Fibroblast of lung (primary cell): ENCODE measurements at places on chromosomes 2 and 18. TPM values are rescaled to one million over a fixed set of nuclear protein-coding genes. Genes with fewer than 3 reads are reported as not detected.

GRCh38 chr2:39216346-39217191 is 27.2 kb downstream of the CDKL4 start:
- H3K4me3 ChIP-seq = no peak overlapping the region
- no peak for DNase-seq
- H3K27me3 ChIP-seq = no peaks in the 10 kb centered on the region
- H3K27ac ChIP-seq = no peak overlapping the region

DNA sequence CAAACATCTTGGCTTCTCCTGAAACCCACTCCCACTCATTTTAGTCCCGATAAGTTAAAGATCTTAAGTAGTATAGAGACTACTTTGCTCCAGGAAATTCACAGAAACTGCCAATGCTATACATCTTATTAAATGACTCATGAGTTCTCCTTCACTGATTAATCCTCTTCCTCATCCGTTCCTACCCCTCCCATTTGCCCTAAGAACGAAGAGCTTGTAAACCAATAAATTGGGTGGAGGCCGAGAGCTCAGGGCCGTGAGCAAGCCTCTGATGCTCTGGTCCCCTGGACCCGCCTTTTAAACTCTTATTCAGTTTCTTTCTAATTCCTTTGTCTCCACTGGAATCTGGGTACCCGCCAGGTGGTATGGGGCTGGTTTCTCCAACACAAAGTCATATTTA is 68.6 kb downstream of the METTL8 start:
- H3K27ac ChIP-seq = no peak overlapping the region
- no peaks in the 10 kb centered on the region for H3K36me3 ChIP-seq
- no peaks in the 10 kb centered on the region for H3K27me3 ChIP-seq

- H3K4me3 ChIP-seq = no peak overlapping the region
- no peaks in the 10 kb centered on the region for H3K36me3 ChIP-seq
- H3K27me3 ChIP-seq = no peaks in the 10 kb centered on the region
Observed at GRCh38 chr2:240233885-240234502, 93.5 kb upstream of the OTOS start.

DNA sequence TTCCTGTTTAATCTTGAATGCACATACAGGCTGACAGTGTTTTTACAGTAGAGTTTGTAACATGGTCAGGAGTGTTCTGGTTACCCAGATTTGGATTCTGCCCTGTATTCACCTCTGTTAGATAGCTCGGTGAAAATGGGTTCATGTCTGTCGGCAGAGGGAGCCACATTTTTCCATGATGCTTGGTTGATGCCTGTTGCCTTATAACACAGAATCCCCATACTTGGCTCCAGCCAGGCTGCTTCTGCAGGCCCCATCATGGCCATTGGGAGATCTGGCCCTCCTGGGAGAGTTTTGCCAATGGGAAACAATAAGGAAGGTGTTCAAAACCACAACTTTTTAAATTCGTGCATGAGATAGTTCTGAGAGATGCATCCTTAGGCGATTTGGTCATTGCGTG is 78.1 kb downstream of the WDSUB1 start:
- no peak for DNase-seq
- H3K36me3 ChIP-seq = no peaks in the 10 kb centered on the region
- no peaks in the 10 kb centered on the region for H3K27me3 ChIP-seq
- no peak overlapping the region for H3K4me3 ChIP-seq

DNA sequence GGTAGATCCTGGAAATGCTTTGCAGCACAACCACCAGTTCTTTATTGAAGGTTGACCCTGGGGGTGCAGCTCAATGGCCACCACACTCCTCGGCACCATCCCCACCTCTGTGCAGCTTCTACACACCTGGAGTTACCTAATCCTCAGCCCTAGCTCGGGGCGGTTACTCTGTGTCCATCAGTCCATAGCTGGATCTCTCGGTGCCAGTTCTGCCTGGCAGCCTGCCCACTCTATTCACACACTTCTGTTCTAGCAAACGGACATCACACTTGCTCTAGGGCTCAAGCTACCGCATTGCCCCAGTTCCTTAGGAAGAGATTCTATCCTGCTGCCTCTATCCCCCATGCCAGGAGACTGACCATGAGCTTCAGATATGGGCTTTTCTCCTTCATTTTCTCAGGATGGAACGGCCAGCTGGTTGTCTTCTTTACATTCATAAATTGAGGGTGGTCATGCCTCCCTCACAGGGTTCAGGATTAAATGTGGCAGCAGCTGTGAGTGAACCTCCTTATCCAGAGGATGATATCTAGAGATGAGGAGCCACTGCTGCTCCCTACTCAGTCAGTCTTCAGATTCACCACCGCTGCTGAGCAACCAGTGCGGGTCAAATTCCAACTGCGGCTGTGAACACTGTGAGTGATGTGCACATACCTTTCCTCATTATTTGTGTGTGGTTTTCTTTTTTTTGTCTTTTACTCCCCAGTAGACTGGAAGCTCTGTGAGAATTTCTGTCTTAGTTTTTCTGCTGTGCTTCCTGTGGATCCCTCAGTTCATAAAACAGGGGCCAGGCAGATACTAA is 66.9 kb upstream of the TRIB2 start:
- H3K27me3 ChIP-seq = peaks cover 8% of the 10 kb centered on the region
- no peak for DNase-seq
- no peaks in the 10 kb centered on the region for H3K4me1 ChIP-seq
- no peak overlapping the region for H3K4me3 ChIP-seq
- no peak overlapping the region for H3K27ac ChIP-seq
- no peaks in the 10 kb centered on the region for H3K36me3 ChIP-seq

- H3K27ac ChIP-seq = no peak overlapping the region
- H3K4me3 ChIP-seq = no peak overlapping the region
- H3K4me1 ChIP-seq = peaks cover 14% of the 10 kb centered on the region
- H3K36me3 ChIP-seq = no peaks in the 10 kb centered on the region
Observed at GRCh38 chr2:113206251-113206650, 32.5 kb downstream of the PSD4 start.

GRCh38 chr2:41084321-41084720 is 632.4 kb upstream of the SLC8A1 start:
- no peaks in the 10 kb centered on the region for H3K36me3 ChIP-seq
- no peak overlapping the region for H3K4me3 ChIP-seq
- DNase-seq = no peak
- no peak overlapping the region for H3K27ac ChIP-seq
- H3K4me1 ChIP-seq = no peaks in the 10 kb centered on the region

GRCh38 chr2:134137182-134137611 is 116.7 kb upstream of the MGAT5 start:
- H3K4me1 ChIP-seq = peaks cover 24% of the 10 kb centered on the region
- H3K27me3 ChIP-seq = no peaks in the 10 kb centered on the region
- H3K4me3 ChIP-seq = peak overlapping the region; percentile 34
- peak overlapping the region; percentile 33 for H3K27ac ChIP-seq

DNA sequence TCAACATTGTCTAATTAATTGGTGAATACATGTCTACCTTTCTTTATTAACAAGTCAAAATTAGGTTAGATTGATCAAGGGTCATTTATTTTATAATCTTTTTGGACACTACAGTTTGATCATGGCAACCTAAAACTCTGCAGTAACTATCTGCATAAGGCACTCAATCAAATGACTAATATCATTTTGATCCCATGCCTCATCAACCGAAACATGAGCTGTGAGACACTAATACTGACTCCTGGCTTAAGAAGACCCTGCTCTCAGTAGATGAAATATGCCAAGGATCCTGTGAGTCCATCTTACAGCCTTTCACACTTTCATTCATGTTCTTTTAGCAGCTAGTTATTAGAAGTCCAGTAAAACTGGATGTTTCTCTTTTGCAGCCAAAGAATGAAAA is 169.4 kb upstream of the CAVIN2 start:
- no peaks in the 10 kb centered on the region for H3K4me1 ChIP-seq
- H3K27ac ChIP-seq = no peak overlapping the region
- H3K27me3 ChIP-seq = no peaks in the 10 kb centered on the region
- peak; percentile 83 for DNase-seq

- peaks cover 10% of the 10 kb centered on the region for H3K36me3 ChIP-seq
- peak; percentile 94 for DNase-seq
- peaks cover 41% of the 10 kb centered on the region for H3K4me1 ChIP-seq
- H3K4me3 ChIP-seq = no peak overlapping the region
Observed at GRCh38 chr2:46984642-46985476, 69.3 kb upstream of the MCFD2 start.

DNA sequence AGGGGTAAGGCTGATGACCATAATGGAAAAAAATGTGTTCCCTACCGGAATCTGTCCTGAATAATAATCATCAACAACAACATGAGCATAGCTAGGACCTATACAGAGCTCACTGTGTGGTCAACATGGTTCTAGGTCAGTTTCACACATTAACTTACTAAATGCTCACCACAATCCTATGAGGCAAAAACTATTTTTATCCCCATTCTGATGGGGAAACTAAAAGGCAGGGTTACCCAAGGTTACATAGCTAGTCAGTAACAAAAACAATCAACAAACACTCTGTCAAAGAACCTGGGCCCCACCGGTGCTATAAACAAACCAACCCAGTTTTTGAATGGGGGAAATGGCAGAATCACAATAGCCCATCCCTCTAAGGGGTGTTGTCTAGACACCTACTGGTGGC is 40.1 kb downstream of the AOX1 start:
- no peaks in the 10 kb centered on the region for H3K36me3 ChIP-seq
- DNase-seq = peak; percentile 37
- H3K27me3 ChIP-seq = no peaks in the 10 kb centered on the region
- no peak overlapping the region for H3K4me3 ChIP-seq

DNA sequence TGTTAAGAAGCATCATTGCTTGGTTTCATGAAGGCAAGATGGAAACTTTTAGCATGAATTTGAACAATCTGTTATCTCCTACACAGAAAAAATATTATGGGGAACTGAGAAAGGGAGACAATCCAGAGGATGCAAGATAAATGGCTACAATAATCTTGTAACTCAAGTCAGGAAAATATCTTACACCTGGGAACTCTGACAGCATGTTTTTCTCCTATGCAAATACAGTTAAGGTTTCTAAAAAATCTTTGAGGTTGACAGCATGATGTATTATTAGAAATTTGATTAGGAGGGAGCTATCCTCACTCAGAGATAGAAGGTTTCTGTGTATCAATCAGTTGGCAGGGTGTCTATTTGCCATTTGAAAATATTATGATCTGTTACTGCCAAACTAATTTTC is 75.6 kb downstream of the GPD2 start:
- DNase-seq = no peak
- H3K4me1 ChIP-seq = no peaks in the 10 kb centered on the region
- H3K27me3 ChIP-seq = no peaks in the 10 kb centered on the region
- H3K27ac ChIP-seq = no peak overlapping the region

- no peak overlapping the region for H3K27ac ChIP-seq
- no peaks in the 10 kb centered on the region for H3K4me1 ChIP-seq
- H3K36me3 ChIP-seq = no peaks in the 10 kb centered on the region
- DNase-seq = no peak
Observed at GRCh38 chr18:25010623-25011374, 341.2 kb downstream of the ZNF521 start.

- no peaks in the 10 kb centered on the region for H3K36me3 ChIP-seq
- no peak for DNase-seq
- no peak overlapping the region for H3K4me3 ChIP-seq
- H3K27ac ChIP-seq = no peak overlapping the region
- H3K27me3 ChIP-seq = no peaks in the 10 kb centered on the region
Observed at GRCh38 chr2:207813221-207813916, 43.7 kb upstream of the FZD5 start.

- no peaks in the 10 kb centered on the region for H3K4me1 ChIP-seq
- H3K36me3 ChIP-seq = no peaks in the 10 kb centered on the region
- no peak for DNase-seq
- H3K27ac ChIP-seq = no peak overlapping the region
Observed at GRCh38 chr2:183780072-183780471, 655.8 kb downstream of the NUP35 start.

- peak overlapping the region; percentile 11 for H3K27ac ChIP-seq
- peak overlapping the region; percentile 59 for H3K4me3 ChIP-seq
- peak; percentile 64 for DNase-seq
- no peaks in the 10 kb centered on the region for H3K36me3 ChIP-seq
Observed at GRCh38 chr2:74715081-74715791, 61.2 kb downstream of the SEMA4F start.

DNA sequence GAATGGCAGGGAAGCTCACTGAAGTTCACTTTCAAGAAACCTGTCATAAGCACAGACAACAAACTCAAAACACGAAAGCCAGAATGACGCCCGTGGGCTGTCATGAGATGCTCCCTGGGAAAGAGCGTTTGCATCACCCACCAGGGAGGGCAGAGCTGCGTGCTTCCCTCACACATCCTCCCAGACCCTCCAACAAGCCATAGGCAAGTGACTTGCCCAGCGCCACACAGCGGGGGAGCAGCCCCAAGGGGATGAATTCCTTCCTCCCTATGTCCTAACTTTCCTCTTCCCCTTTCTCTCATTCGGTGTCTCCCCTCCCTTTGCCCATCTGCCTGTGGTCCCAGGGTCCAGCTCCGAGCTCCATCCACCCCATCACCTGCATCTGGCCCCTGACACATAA is 10.7 kb downstream of the BIN1 start:
- H3K27me3 ChIP-seq = no peaks in the 10 kb centered on the region
- H3K36me3 ChIP-seq = no peaks in the 10 kb centered on the region
- H3K4me3 ChIP-seq = no peak overlapping the region
- H3K27ac ChIP-seq = no peak overlapping the region
- DNase-seq = no peak
- peaks cover 8% of the 10 kb centered on the region for H3K4me1 ChIP-seq

- H3K36me3 ChIP-seq = no peaks in the 10 kb centered on the region
- H3K27me3 ChIP-seq = no peaks in the 10 kb centered on the region
- H3K27ac ChIP-seq = no peak overlapping the region
- no peak overlapping the region for H3K4me3 ChIP-seq
- DNase-seq = no peak
Observed at GRCh38 chr18:21181766-21182165, 60.3 kb upstream of the GREB1L start.

GRCh38 chr2:170324640-170325046 is 146.7 kb downstream of the MYO3B start:
- no peak overlapping the region for H3K27ac ChIP-seq
- no peak overlapping the region for H3K4me3 ChIP-seq
- H3K27me3 ChIP-seq = no peaks in the 10 kb centered on the region
- H3K4me1 ChIP-seq = no peaks in the 10 kb centered on the region
- no peaks in the 10 kb centered on the region for H3K36me3 ChIP-seq

DNA sequence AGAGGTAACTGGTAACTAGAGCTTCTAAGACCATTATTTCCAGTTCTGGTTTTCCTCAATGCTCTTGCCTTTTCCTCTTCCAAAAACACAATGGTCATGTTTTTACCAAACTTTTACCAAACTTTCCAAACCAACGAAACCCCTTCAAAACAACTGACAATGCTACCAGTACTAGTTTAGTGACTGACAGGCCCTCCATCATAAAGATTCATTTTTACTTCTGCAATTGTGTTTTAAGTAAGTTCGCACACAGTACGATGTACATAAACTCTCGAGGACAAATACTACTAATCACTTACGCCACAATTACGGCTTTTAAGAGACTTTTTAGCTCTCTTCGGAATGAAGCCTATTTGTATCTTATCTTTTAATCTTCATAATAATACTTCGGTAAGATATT is 900 bp downstream of the C18orf32 start:
- no peak for DNase-seq
- peaks cover 9% of the 10 kb centered on the region for H3K4me1 ChIP-seq
- H3K27ac ChIP-seq = peak overlapping the region; percentile 82
- H3K27me3 ChIP-seq = no peaks in the 10 kb centered on the region
- peaks cover 12% of the 10 kb centered on the region for H3K36me3 ChIP-seq

Gene RPL31
- 1,159 and 1,348 TPM in 2 replicates for total RNA-seq

Gene ERFE
- total RNA-seq = 1.3 and 1.5 TPM in 2 replicates

Gene HAUS1
- total RNA-seq = 25.4 and 37.0 TPM in 2 replicates

Gene GPR55
- total RNA-seq = not detected in 2 replicates

Gene ARHGEF33
- total RNA-seq = 0.50 and 1.0 TPM in 2 replicates

Gene PSD4
- total RNA-seq = 2.6 and 6.1 TPM in 2 replicates

Gene RAMP1
- 16.0 and 16.4 TPM in 2 replicates for total RNA-seq

Gene LRRC30
- not detected in 2 replicates for total RNA-seq

Gene CCDC148
- 1.0 and 1.2 TPM in 2 replicates for total RNA-seq
